ENCODE measurements at places on chromosomes 6 and 20. TPM values are rescaled to one million over a fixed set of nuclear protein-coding genes. Genes with fewer than 3 reads are reported as not detected.
A peak's percentile ranks its signal among the peaks of the same experiment; 100 is the strongest.

The NCOA7 gene
- 90.3 TPM for total RNA-seq

- DNase-seq: peak; percentile 22
These were observed 167.9 kb upstream of the KCNG1 start for GRCh38 chr20:51190783-51191180.

The SLC44A4 gene
- total RNA-seq: 0.27 TPM

The ARFGEF3 gene
- 0.09 TPM for total RNA-seq

DNA sequence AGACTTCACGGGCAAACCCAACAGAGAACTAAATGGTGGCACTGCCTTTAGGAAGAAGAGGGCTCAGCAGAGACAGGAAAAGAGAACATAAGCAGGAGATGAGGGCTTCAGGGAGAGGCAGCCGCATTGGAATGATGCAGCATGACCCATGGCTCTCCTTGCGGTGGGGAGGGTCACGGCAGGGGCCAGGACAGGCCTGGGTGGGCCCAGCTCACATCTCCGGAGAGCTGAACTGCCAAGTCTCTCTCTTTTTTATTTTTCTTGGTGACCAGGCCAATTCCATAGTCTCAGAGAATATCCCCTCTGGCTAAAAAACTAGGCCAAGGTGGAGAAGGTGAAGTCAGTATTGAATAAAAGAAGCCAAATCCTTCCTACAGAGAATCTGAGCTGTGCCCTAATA, 77.5 kb upstream of the TRAF3IP2 start:
- peak; percentile 59 for DNase-seq

The C6orf141 gene
- 5.7 TPM for total RNA-seq

- no peak for DNase-seq
These were observed 29.0 kb downstream of the CHMP4B start for GRCh38 chr20:33840160-33840559.

The NR2E1 gene
- not detected for total RNA-seq

The EDN3 gene
- not detected for total RNA-seq

DNA sequence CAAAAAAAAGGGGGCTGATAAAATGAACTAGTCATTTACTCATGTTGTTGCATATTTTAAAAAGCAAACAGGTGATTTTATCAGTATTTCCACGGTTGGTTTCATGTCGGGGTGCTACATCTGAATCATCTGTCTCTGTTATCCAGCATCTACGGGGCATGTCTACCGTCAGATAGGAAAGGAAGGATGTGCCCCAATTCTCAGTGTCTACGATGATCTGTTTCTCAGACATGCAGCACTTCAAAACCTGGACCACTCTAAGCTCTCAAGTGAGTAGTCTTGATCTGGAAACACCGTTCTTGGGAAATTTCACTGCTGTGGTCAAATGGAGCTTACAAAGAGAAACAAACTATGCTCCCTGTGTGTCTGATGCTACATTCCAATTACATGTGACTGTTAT, 240.3 kb upstream of the TAB2 start:
- peak; percentile 79 for DNase-seq

GRCh38 chr20:46195264-46196036, 77.3 kb downstream of the CD40 start:
- DNase-seq: no peak

The RAET1L gene
- not detected for total RNA-seq

The CNPY3 gene
- total RNA-seq: 23.2 TPM

GRCh38 chr6:108650781-108651180, 90.1 kb downstream of the FOXO3 start:
- DNase-seq: peak; percentile 69

GRCh38 chr20:57694481-57694880, 15.3 kb downstream of the PMEPA1 start:
- no peak for DNase-seq

The HLA-DRA gene
- 0.45 TPM for total RNA-seq

GRCh38 chr6:125995972-125996580, 9.7 kb downstream of the TRMT11 start:
- DNase-seq: peak; percentile 75

The TREML1 gene
- not detected for total RNA-seq

The HLA-DRB1 gene
- total RNA-seq: 0.09 TPM

DNA sequence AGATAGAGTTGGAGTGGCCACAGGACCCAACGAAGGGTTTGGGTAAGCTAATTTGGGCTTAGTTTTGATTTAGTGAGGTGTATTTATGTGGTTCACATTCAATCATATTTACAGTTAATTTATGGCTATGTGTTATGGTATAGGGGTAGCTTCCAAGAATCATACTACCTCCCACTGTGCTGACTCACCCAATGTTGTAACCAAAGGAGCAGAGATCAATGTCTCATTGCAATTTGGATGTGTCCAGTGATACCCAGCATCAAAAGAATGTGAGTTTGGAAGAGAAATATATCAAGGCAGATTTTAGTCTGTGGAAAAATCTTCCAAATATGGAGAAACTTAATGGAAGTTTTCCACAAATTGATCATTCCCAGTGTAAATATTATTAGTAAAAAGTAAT, 25.3 kb upstream of the SMIM8 start:
- DNase-seq: no peak

DNA sequence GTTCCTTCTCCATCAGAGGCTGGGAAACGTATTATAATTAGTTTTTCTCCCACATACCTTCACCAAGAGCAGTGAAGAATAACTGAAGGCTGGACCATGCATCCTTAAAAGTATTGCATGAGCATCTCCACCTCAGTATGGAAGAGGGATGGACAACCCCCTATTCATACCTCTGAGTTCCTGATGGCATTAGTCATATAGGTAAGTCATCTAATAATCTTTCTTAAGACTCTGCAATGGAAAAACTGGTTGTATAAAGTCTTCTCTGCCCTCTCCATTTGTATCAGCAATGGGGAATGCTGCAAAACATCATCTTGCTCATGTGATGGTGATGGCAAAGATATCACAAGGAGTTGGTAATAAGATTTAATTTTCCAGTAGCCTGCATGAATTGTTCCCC, 24.5 kb downstream of the PGM3 start:
- no peak for DNase-seq

The ID1 gene
- total RNA-seq: 62.3 TPM

- DNase-seq: peak; percentile 61
These were observed 240.9 kb downstream of the PHACTR1 start for GRCh38 chr6:12957321-12958051.

- DNase-seq: peak; percentile 0
These were observed 115.4 kb downstream of the OPN5 start for GRCh38 chr6:47897247-47897646.

- DNase-seq: peak; percentile 58
These were observed 23.9 kb downstream of the EDN1 start for GRCh38 chr6:12313992-12314589.

The NFKBIL1 gene
- 48.7 TPM for total RNA-seq

- DNase-seq: peak; percentile 96
These were observed 77.2 kb downstream of the BACH2 start for GRCh38 chr6:90219209-90219985.

DNA sequence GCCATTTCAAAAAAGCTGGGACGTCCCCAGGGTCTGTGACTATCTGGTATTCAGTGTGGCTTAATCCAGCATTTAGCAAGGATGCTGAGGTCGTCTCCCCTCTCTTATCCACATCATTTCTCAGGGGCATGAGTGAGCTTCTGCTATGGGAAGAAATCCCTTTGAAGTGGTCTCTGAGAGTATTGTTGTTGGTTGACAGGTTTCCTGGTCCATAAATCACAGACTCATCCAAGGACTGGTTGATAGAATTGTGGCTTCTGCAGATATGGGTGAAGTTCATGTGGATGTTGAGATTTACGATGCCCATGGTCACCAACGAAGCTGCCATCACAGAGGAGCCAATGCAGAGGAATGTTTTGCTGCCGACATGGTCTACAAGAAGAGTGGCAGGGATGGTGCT, 24.0 kb downstream of the SLC2A12 start:
- DNase-seq: no peak

- DNase-seq: no peak
These were observed 27.6 kb downstream of the BCKDHB start for GRCh38 chr6:80134065-80134464.

The MUC21 gene
- total RNA-seq: not detected

- DNase-seq: peak; percentile 49
These were observed 75.9 kb downstream of the PLCG1 start for GRCh38 chr20:41213150-41213820.

The COL19A1 gene
- 0.09 TPM for total RNA-seq

The ALDH8A1 gene
- 0.09 TPM for total RNA-seq

DNA sequence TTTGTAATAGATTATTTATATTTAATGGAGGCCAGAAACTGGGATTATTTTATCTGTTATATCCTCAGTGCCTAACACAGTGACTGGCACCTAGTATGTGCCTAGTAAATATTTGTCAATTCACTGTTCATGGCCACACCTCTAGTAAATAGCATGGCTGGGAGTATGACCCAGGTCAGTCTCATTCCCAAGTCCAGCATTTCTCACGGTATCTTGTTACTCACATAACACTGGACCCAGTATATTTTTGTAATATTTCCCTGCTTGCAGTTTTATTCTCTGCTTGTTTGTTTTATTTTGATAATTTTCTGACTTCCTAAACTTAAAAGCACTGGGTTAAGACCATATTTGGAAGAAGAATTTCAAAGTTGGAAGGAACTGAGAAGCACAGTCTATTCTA, 47.7 kb downstream of the CTNNBL1 start:
- no peak for DNase-seq

The THBD gene
- total RNA-seq: 6.7 TPM

DNA sequence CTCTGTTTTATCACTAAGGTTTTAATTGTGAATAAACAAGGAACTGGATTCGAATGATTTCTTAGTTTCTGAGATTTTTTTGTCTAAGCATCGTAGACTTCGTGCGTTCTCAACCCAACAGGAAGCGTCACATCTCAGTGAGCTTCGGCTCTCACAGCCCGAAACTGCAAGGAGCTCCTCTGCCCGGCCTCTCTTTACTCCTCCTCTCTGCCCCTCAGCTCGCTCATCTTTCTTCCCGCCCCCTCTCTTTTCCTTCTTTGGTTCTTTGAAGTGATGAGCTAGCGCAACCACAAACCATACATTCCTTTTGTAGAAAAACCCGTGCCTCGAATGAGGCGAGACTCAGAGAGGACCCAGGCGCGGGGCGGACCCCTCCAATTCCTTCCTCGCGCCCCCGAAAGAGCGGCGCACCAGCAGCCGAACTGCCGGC, 480 bp upstream of the NT5E start:
- DNase-seq: peak; percentile 83

GRCh38 chr6:126608681-126609080, 268.8 kb downstream of the CENPW start:
- DNase-seq: no peak

The OTOR gene
- not detected for total RNA-seq

The TFAP2A gene
- not detected for total RNA-seq

The TSPO2 gene
- not detected for total RNA-seq

DNA sequence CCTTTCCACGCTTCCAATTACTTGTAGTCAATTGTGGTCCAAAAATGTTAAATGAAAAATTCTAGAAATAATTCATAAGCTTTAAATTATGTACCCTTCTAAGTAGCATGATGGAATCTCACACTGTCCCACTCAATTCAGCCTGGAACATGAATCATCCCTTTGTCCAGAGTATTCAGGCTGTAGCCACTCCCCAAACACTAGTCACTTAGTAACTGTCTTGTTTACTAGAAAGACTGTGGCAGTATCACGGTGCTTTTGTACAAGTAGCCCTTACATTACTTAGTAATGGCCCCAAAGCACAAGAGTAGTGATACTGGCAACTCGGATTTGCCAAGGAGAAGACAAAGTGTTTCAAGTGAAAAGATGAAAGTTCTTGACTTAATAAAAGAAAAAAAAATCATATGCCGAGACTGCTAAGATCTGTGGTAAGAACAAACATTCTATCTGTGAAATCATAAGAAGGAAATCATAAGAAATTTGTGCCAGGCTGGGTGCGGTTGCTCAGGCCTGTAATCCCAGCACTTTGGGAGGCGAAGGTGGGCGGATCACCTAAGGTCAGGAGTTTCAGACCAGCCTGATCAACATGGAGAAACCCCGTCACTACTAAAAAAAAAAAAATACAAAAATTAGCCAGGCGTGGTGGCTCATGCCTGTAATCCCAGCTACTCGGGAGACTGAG, 168.5 kb upstream of the SIM1 start:
- DNase-seq: peak; percentile 64

The TNF gene
- not detected for total RNA-seq

The WFDC5 gene
- total RNA-seq: not detected

DNA sequence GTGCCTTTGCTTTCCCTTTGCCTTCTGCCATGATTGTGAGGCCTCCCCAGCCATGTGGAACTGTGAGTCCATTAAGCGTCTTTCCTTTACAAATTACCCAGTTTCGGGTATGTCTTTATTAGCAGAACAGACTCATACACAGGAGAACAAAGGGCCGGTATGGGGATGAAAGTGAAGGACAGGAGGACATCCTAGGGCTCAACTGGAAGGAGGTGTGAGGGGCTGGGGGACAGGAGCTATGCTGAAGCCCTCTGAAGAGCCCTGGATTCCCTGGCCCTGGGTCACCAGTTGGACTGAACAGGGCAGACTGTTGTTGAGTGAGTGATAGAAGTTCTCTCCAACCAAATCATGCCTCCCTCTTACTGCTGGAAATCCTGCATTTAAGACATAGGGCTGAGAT, 105.8 kb downstream of the SCML4 start:
- DNase-seq: no peak

The KCNB1 gene
- total RNA-seq: 0.41 TPM

The CFAP61 gene
- 0.18 TPM for total RNA-seq

The PDE7B gene
- 23.9 TPM for total RNA-seq

GRCh38 chr6:3749977-3750316, 1.6 kb downstream of the PXDC1 start:
- DNase-seq: peak; percentile 92

DNA sequence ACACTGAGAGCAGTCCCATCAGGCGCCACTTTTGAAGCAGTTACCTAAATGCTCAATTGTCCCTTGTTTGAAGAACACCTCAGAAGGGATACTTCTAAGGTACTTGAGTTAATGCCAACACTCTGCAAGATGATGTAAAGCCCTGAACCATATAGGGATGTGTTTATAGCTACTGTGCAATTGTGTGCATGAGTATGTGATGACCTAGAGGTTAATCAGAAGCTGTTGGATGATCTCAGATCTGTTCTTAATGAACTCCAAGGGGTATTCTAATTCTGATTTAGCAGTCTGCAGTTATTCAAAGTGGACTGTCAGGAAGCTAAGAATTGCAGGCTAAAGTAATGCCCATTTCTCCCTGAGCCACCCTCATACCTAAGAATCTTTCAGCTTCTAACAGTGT, 158.3 kb downstream of the TMEM242 start:
- DNase-seq: no peak

GRCh38 chr20:10463622-10464021, 28.5 kb downstream of the SLX4IP start:
- no peak for DNase-seq

GRCh38 chr20:25077610-25078169, 4.3 kb downstream of the VSX1 start:
- peak; percentile 16 for DNase-seq

GRCh38 chr20:45780159-45780558, 11.5 kb downstream of the WFDC3 start:
- DNase-seq: no peak
